T-helper 1 cell (primary cell): ENCODE measurements at places on chromosomes 7 and 10.

DNA sequence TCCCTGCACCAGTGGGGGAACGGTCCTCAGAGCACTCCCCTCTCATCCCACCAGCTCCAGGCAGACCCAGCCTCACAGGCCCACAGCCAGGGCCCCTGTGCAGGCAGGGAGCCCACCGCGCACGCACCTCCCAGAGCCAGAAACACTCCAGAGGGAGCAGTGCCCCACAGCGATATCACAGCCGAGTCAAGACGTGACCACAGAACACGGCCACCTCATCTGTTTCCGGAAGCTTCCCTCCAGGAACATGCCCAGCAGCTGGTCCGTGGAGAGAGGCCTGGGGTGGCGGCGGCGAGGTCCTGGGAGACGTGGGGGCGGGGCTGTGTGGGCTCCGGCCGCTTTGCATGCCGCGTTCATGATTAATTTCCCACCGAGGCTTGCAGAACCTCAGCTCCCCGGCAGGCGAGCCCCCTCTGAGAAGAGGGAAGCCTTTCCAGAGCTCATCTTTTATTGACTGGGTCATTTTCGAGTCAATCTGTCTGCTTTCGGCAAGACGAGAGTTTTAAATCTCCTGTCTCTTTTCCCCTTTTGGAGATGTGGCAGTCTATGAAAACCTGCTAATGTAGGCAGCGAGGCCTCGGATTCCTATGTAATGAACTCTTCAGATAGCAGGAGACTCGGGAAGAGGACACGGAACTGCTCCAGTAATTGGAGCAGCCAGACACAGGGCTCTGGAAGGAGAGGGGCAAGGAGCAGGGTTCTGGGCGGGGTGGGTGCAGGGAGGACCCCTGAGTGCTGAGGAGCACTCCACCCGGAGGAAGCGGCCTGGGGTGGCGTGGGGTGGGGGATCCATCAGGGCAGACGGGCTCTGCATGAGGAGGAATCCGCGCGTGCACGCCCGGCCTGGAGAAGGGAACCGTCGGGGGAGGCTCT is 242.8 kb downstream of the ELFN1 start:
- no peak for DNase-seq

DNA sequence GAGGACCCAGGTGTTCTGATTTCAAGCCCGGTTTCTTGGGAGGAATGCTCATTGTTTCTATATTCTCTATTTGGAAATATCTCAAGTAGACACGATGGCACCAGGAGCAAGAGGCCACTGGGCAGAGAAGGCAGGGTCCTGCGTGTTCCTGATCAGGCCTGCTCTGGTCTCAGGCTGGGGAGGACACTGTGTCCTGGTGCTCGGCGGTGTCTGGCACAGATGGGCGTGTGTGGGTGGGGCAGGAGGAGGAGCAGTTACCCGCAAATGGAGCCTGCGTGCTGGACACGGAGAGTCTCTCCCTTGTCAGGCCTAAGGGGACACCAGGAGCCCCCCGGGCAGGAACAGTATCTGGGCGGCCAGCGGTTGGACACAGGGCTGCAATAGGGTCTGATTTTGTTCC is 25.9 kb upstream of the GOLGA7B start:
- no peak for DNase-seq

DNA sequence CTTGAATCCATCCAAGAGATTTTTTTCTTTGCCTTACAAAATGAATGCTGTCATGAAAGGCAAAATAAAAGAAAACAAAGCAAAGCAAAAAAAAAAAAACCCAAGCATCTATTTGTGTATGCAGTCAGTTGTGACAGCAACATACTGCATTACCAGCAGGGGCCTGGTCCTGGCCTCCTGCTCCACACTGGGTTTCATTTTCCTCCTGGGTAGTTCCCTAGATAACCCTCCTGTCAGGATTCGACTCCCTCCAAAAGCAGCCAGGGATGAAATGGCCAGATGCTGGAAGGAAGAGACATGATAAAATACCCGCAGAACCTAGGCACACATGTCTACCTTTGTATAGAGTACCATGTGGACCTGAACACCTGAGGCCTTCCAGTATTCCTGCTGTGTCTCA is 148.6 kb downstream of the NRCAM start:
- DNase-seq, result no peak

- no peak for DNase-seq
Observed at GRCh38 chr7:139127648-139128047, 18.1 kb upstream of the ZC3HAV1 start.

GRCh38 chr7:129393255-129393654 is 41.0 kb upstream of the STRIP2 start:
- no peak for DNase-seq

DNA sequence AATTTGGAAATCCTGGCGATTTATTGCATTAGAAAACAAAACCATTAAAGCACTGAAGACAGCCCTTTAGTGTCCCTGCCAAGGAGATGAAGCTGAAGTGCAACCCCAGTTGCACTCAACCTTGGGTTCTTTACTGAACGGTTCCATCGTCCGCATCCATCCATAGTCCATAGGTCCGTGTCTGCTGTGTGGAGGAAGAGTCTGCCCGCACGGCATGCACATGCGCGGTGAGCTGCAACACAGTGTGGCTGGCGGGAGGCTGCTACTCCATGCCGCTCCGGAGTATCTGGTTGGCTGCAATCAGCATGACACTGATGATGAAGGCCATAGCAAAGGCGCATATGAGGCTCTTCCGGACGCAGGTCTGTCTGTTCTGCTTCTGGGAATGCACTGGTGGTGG is 624.6 kb downstream of the CALN1 start:
- no peak for DNase-seq

DNA sequence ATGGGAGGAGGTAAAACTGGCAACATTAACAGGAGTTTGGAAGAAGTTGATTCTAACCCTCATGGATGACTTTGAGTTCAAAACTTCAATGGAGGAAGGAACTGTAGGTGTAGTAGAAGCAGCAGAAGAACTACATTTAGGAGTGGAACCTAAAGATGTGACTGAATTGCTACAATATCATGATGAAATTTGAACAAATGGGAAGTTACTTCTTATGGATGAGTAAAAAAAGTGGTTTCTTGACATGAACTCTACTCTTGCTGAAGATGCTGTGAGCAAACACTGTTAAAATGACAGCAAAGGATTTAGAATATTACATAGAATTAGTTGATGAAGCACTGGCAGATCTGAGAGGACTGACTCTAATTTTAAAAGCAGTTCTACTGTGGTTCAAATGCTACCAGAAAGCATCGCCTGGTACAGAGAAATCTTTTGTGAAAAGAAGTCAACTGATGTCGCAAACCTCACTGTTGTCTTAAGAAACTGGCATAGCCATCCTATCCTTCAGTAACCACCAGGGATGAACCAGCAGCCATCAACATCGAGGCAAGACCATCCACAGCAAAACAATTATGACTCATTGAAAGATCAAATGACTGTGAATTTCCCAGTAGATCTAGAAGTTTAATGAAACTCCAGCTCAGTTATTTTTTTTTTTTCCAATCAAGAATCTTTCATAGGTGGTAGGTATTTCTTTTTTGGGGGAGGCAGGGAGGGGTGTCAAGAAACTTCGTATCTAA is 20.8 kb downstream of the BRAF start:
- no peak for DNase-seq

- no peak for DNase-seq
Observed at GRCh38 chr7:26178272-26178960, 22.1 kb downstream of the HNRNPA2B1 start.

GRCh38 chr10:62772186-62772974 is 32.1 kb upstream of the ADO start:
- no peak for DNase-seq

GRCh38 chr10:69102440-69102839 is 14.5 kb downstream of the SRGN start:
- no peak for DNase-seq

DNA sequence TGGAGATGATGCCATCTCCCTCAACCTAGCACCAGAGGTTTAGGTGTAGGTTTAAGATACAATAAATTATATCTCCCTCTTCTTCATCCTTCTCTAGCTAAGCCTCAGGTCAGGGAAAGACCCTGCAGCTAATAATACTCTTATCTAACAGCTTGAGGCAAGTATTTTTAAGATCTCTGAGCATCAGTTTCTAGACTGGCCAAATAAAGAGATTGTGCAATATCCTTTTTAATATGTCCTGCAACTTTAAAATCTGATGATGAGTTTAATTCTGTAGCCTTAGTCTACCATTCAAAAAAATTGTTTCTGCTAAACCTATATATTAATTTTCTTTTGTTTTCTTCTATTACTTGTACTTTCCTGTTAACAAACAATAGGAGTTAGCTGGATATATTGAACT is 850.8 kb downstream of the GRM8 start:
- no peak for DNase-seq

DNA sequence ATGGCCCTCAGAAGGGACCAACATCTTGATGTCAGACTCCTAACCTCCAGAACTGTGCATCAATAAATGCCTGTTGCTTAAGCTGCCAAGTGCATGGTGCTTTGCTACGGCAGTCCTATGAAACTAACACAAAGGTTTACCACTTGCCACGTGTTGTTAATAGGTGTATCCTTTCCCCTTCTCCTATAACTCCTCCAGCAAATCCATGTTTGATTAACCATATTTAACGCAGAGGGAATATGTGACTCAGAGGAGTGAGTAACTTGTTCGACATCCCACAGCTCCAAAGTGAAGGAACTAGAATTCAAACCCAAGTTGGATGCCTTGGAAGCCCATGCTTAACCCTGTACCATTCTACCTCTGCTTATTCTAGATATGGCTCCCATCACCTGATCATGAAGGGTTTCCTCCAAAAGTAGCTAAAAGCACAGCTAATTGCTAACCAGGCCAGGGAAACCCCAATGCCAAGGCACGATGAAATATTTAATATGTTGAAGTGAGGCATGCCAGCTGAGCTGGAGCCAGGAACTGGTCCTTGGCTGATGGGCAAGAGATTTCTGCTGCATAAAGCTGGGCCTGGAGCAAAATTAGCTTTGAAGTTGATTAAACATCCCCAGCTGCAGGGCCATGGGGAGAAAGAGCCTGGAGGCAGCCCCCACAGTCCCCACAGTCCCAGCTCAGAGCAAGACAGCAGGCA is 131.9 kb downstream of the C10orf90 start:
- no peak for DNase-seq

- DNase-seq, result no peak
Observed at GRCh38 chr7:148622887-148623585, 32.5 kb downstream of the C7orf33 start.

DNA sequence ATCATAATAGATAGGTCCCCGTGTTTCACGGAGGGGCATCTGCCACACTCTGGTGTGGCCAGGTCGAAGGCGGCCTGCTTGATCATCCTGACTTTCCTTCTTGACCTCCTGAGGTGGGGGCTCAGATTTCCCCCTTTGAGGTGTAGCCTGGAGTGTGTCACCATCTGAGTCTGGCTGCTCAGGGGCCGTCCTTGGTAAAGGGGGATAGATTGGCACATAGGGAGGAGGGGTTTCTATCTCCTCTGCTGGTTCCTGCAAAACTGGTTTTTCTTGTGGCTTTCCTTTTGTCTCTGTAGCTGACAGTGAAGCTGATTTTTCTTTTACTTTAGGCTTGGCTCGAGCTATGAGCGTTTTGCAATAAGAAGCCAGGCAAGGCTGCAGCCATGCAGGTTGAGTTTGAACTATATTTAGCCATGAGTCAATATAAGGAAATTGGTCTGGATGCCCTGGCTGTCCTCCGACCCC is 7.1 kb upstream of the ZNF117 start:
- no peak for DNase-seq

GRCh38 chr7:68224041-68224741 is 1227.6 kb downstream of the TYW1 start:
- no peak for DNase-seq

DNA sequence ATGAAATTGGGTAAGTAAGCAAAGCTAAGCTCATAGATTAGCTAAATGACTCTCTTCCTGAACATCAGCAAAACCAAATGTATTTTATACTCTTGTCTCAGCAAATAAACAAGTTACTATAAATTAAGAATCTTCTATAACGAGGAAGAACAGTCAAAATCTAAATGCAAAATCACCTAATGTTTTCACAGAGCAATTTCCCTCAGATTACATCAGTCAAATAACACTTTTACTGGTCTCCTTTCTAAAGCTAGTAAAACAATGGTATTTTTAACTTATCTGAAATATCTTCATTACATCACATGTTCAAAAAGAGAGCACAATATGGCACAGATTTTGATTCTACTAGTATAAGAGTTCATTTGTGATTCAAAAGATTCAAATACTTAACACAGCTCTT is 16.5 kb upstream of the GPR22 start:
- no peak for DNase-seq

GRCh38 chr7:142870147-142870559 is 15.3 kb downstream of the EPHB6 start:
- no peak for DNase-seq

GRCh38 chr10:86962136-86962980 is 4.0 kb downstream of the SNCG start:
- no peak for DNase-seq

DNA sequence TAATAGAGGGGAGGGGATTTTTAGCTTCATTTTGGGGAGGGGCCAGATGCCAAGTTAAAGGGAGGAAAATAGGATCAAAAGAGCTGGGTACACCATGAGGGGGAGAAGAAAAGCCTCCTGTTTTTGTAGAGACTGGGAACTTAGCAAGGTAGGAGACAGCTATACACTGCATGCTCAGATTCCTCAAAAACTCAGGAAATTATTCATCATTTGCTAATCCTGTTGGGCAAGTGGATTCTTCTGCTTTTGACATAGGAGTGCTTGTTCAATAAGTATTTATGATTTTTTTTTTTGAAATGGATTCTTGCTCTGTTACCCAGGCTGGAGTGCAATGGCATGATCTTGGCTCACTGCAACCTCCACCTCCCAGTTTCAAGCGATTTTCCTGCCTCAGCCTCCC is 73.4 kb downstream of the LYZL2 start:
- no peak for DNase-seq

GRCh38 chr10:48707472-48707871 is 22.8 kb downstream of the WDFY4 start:
- no peak for DNase-seq

DNA sequence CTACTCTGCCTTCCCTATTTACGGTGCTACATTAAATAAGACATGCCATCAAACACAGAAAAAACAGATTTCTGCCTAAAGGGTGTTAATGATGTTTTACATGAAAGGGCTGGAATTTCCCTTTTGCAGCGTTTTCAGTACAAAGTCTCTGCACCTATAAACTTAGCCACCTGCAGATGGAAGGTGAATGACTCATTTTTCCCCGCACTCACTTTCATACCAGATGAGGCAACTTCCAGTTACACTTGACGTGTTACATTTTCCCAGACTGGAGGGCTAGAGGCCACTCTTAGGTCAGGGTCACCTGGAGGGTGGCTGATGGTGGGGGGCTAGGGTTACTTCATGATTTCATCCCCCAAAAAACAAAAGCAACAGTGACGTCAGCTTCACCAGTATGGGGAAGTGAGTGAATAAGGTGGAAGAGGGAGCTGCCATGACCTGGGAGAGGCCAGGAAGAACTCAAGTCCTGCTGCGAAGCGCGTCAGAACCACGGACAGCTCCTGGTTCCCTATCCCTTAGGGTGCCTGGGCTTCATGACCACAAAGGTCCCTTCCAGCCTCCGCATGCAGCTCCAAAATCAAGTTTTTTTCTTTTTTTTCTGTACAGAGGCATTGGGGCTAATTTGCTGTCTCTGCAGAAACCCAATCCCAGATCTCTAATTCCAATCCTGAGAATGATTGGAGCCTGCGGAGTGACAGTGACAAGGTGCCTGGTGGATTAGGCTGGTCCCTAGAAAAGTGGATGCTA is 94.0 kb downstream of the ADARB2 start:
- DNase-seq, result no peak

GRCh38 chr10:52011118-52011517 is 303.0 kb upstream of the DKK1 start:
- DNase-seq, result no peak
